ENCODE measurements at places on chromosomes 5 and 9.

DNA sequence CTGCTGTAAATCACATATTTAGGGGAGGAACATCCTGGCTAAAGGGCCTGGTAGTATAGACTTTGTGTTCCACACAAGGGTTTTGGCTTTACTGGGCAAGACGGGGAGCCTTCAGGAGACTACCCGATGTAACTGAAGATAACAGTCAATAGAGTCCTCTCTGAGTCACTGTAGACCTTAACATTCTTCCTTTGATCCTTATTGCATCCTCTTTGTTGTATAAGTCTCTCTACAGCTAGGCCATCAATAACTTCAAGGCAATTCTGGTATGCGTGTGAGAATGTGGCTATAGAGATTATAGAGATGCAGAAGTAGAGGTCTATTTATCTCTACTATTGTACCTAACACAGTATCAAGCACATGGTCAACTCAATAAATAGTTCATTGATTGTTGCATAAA is 67.3 kb upstream of the STK32A start:
- no peak for DNase-seq

DNA sequence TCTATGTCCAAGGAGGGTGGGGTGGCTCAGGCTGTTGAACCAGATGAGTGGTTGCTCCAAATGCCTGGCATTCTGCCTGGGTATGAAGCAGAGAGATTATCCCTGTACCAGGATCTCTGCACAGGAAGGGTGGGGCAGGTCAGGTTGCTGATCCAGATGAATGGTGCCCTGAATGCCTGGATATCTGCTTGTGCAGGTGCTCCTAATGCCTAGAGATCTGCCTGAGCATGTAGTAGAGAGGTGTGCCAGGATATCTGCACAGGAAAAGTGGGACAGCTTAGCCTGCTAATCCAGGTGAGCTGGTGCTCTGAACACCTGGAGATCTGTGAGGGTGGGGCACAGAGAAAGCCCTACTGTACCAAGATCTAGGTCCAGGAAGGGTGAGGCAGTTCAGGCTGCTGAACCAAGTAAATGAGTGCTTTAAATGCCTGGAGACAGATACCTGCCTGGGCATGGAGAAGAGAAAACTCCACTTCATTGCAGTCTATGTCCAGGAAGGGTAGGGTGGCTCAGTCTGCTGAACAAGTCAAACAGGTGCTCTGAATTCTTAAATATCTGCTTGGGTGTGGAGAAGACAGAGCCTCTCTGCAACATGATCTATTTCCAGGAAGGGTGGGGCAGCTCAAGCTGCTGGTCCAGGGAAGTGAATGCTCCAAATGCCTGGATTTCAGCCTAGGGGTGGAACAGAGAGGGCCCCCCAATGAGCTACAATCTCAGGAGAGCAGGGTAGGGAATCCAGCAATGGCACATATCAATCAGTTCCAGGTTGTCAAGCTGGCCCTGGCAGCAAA is 189.4 kb upstream of the DMRTA1 start:
- DNase-seq = no peak

GRCh38 chr9:1053986-1054425 is 3.8 kb downstream of the DMRT2 start:
- DNase-seq = no peak

DNA sequence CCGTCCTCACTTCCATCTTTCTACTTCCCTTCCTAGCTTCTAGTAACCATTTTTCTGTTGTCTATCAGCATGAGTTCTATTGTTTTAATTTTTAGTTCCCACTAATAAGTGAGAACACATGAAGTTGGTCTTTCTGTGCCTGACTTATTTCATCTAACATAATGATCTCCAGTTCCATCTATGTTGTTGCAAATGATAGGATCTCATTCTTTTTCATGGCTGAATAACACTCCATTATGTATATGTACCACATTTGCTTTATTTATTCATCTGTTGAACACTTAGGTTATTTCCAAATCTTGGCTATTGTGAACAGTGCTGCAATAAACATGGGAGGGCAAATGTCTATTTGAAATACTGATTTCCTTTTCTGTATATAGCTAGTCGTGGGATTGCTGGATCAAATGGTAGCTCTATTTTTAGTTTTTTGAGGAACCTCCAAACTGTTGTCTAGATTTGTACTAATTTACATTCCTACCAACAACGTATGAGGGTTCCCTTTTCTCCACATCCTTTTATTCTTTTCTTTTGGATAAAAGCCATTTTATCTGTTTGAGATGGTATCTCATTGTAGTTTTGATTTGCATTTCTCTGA is 50.3 kb downstream of the NSD1 start:
- no peak for DNase-seq

GRCh38 chr5:178426326-178427130 is 163.7 kb downstream of the COL23A1 start:
- DNase-seq = peak; percentile 41

DNA sequence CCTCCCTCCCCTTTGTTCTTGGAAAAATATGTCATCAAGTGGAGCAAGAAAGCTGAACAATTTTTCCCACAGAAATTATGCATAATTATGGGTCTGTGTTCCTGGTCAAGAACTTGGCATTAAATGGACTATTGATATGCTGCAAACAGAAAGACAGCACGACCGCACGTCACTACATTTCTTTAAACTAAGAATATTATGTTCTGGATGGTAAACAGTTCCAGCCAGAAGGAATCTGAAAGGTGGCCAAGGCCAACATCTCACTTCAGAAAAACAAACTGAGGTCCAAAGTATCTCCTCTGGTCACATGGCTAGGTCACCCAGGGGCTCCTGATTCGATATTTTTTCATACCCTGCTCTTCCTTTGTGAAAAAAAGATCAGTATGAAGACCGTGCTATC is 173.3 kb upstream of the GAS1 start:
- no peak for DNase-seq

DNA sequence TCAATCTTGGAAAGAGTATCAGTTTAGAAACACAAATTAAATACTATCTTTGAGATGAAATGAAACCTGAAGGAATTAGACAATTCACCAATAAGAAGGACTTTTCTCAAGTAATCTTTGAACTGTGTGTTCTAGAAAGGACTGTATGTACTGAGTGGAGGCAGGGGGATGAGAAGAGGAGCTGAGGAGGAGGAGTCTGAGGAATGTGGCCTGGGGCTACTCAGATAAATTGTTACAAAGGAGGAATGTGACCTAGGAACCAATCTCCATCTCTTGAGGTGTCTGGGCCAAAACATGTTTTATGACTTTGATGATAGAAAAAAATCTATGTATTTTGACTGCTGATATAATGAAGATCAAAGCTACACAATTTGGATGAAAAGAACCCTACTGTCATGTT is 124.3 kb upstream of the ANKRD55 start:
- no peak for DNase-seq

- DNase-seq = peak; percentile 71
Measured at GRCh38 chr5:169637085-169637548, at the start of gene DOCK2. Gene DOCK2 (plus strand): TSS chr5:169637275. CDS start chr5:169637327, 52 bp downstream.

- DNase-seq = no peak
Measured at GRCh38 chr5:135821061-135821801, 13.2 kb upstream of the SLC25A48 start.

DNA sequence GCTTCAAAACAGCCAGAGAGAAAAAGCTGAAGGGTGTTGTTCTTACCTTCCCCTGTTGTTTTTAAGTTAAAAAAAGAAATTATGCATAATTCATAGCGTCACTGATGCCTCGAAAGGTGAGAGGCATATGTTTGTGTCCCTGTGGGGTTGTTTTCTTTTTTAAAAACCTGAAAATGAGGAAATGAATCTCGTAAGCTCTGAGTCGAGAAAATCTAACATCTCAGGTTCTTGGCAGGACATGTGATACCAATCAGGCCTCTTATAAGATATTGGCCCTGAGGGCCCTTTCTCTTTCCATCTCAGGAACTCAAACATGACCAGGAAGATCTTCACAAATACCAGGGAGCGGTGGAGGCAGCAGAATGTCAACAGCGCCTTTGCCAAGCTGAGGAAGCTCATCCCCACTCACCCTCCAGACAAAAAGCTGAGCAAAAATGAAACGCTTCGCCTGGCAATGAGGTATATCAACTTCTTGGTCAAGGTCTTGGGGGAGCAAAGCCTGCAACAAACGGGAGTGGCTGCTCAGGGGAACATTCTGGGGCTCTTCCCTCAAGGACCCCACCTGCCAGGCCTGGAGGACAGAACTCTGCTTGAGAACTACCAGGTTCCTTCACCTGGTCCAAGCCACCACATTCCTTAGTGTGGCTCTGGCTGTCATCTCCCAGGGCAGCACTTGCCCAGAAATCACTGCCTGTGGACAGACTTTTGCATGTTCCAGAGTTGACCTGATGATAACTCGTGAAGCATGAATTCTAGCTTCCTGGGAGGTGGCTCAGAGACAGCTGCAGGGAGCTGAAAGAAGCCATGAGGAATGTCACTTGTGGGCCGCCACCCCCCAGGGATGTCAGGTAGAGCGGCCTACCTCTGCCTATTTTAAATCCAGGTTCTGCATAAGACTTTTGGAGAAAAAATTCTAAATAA is at the start of gene TAL2:
Gene TAL2, plus strand, starts transcription at position 274 of the 921 bp plus-strand sequence. Its CDS starts 40 bp downstream, at position 314.
- no peak for DNase-seq

DNA sequence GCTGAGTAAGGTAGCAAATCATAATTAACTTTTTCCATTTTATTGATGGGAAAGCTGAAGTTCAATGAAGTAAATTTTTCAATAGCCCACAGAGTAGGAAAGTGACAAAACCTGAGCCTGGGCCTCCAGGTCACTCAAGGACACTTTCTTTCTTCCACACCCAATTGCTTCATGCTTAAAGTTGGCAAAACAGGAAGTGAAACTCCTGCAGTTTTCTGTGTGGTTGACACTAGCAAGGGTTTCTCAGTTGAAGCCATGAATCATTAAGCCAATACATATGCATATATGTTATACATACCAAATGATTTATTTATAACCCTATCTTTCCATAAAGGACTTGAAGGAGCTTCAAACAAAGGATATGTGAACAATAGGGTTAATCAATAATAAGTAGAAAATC is 13.9 kb downstream of the TLR4 start:
- no peak for DNase-seq

- no peak for DNase-seq
Measured at GRCh38 chr5:148391422-148391821, 7.7 kb downstream of the FBXO38 start.

All from H1 (cell line).